ENCODE measurements at places on chromosomes 3 and 15. TPM values are rescaled to one million over a fixed set of nuclear protein-coding genes. Genes with fewer than 3 reads are reported as not detected.

The OIP5 gene
- not detected for total RNA-seq

The LYZL4 gene
- total RNA-seq = not detected

GRCh38 chr15:41169781-41170180 lies 53.7 kb upstream of the INO80 start:
- H3K36me3 ChIP-seq = no peaks in the 10 kb centered on the region
- DNase-seq = no peak
- H3K4me3 ChIP-seq = no peak overlapping the region
- H3K4me1 ChIP-seq = no peaks in the 10 kb centered on the region
- H3K27me3 ChIP-seq = no peaks in the 10 kb centered on the region

DNA sequence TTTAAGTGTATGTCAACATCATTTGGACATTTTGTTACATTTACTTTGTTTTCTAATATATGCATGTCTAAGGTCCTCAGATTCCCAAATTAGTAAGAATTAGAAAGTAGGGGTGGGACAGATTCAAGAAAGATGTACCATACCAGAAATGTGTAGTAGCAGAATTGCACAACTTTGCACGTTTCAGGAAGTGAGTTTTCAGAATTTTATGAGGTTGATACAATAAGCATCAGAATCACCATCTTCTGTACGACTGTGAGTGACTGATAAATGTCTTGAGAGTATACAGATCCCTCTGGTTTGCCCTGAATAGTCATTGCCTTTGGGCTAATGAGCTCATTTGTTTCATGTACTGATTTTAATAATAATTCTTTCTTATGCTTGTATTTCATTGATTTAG lies 9.3 kb downstream of the ARIH2 start:
- no peaks in the 10 kb centered on the region for H3K27me3 ChIP-seq
- H3K36me3 ChIP-seq = peaks cover 37% of the 10 kb centered on the region
- H3K4me3 ChIP-seq = no peak overlapping the region

DNA sequence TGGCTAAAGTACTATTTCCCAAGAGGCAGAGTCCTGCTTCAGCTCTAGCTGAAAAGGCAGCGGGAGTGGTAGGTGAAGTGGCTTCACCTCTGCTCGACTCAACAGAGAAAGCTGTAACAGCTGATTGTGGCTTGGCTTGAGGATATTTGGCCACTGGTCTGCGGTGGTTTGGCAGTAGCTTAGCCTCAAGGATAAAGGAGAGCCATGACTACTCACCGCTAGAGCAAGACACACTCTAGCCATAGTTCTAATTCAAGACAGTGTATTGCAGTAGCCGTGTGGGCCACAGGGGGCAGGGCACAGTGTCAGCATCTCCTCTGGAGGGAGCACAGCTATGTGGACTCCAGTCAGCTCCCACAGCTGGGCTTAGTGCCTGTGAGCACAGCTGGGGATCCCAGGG lies 23.5 kb downstream of the TPRG1 start:
- no peak overlapping the region for H3K4me3 ChIP-seq
- no peaks in the 10 kb centered on the region for H3K27me3 ChIP-seq
- no peak for DNase-seq
- H3K4me1 ChIP-seq = no peaks in the 10 kb centered on the region

- H3K27me3 ChIP-seq = no peaks in the 10 kb centered on the region
- H3K36me3 ChIP-seq = no peaks in the 10 kb centered on the region
- H3K27ac ChIP-seq = no peak overlapping the region
- H3K4me1 ChIP-seq = no peaks in the 10 kb centered on the region
Measured at GRCh38 chr15:75306188-75306587, 23.6 kb downstream of the GOLGA6D start.

- H3K27me3 ChIP-seq = no peaks in the 10 kb centered on the region
- DNase-seq = no peak
- H3K4me3 ChIP-seq = no peak overlapping the region
- H3K36me3 ChIP-seq = no peaks in the 10 kb centered on the region
- no peaks in the 10 kb centered on the region for H3K4me1 ChIP-seq
- no peak overlapping the region for H3K27ac ChIP-seq
Measured at GRCh38 chr3:154778057-154778456, 302.1 kb upstream of the MME start.
